ENCODE measurements at places on chromosomes 4 and X.

DNA sequence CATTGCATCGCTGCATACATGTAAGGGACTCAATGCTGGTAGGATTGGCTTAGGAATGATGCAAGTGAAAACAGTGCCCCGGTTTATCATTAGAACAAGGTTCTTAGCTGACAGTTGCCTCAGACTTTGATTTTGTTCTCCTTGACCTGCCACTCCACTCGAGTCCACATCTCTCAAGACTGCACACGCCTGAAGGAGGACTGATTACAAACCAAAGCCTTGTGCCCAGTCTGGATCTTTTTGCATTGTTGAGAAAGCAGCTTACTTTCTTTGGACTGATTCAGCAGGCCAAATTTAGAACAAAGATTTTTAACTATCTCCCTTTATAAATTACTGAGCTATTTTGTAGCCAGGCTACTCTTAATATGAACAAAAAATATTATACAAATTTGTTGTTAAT lies 125.6 kb downstream of the PTTG2 start:
- DNase-seq: no peak

GRCh38 chr4:7857238-7857701 lies 82.4 kb downstream of the AFAP1 start:
- no peak for DNase-seq

- peak; percentile 88 for DNase-seq
Measured at GRCh38 chr4:139511320-139511719, 44.7 kb downstream of the SETD7 start.

- no peak for DNase-seq
Measured at GRCh38 chrX:140229191-140229590, 263.9 kb upstream of the CXorf66 start.

DNA sequence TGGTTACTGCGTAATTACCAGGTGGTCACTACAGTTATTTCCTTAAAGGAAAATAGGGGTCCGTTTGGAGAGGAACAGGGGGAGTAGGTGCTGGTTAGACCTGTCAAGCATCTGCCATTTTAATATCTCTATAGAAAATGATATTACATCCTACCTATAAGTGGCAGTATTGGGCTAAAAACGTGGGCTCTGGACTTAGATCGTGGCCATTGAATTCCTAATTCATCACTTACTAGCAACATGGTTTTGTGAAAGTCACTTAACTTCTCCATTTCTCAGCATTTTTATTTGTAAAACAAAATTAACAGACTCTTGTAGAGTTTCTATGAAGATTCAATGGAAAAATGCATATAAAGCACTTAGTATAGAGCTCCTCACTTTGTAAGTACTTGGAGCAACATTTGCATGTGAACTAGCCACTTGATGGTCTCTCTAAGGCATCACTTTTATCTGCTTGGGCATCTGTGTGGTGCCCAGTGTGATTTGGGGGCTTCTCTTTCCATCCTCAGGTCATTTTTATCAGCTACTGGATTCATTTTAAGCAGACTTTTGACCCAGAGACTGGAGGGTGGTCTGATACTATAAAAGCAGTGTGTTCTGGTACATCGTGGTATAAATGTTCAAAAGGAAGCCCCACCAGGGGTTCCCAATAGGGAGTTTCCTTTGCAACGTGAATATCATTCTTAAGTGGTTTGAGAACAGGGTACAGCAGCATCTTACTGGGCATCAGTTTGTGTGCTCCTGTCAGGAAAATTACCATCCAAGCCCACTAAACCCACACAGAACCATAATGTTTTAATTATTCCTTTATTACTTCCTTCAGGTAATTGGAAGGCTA lies 42.7 kb upstream of the RASSF6 start:
- peak; percentile 80 for DNase-seq

Measured in kidney capillary endothelial cell (primary cell).